ENCODE measurements at places on chromosomes 11 and 22.

DNA sequence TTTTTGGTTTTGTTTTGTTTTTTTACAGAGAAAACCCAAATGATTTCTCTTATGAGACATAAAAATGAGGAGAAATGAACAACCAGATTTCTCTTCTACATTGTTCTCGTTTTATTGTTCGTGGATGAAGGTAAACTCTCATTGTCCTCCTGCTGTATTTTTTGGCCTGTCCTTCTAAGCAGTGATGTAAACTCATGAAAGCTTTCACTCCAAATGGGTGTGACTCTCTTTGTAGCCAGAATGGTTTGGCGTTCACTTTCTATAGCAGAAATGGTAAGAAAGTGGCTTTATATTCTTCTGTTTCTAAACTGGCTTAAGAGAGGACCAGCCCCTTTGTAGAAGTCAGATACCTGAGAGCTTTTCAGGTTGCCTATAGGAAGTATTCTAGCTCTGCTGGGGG lies 15.5 kb upstream of the BMAL1 start:
- no peak for DNase-seq

GRCh38 chr22:17910561-17911311 lies 113.6 kb downstream of the MICAL3 start:
- peak; percentile 91 for DNase-seq

DNA sequence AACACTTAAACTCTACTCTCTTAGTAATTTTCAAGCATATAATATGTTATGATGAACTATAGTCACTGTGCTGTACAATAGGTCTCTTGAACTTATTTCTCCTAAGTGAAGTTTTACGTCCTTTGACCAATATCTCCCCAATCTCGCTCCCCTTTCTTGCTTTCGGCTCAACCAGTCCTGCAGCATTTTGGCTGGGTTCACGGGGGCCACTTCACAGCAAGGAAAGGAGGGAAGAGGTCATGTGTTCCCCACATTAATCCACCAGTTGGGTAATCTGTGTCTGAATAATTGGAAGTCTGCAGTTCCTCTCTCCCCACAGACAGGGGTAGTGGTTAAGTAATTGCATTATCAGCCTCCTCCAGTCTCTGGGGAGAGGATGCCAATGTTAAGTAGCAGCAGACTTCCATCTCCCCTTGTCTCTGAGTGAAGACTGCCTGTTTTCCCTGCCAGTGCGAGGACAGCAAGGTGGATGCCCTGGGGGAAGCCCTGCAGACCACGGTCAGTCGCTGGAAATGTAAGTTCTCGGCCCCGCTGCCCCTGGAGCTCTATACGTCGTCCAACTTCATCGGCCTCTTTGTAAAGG lies 59.2 kb upstream of the CRTAM start:
- no peak for DNase-seq

DNA sequence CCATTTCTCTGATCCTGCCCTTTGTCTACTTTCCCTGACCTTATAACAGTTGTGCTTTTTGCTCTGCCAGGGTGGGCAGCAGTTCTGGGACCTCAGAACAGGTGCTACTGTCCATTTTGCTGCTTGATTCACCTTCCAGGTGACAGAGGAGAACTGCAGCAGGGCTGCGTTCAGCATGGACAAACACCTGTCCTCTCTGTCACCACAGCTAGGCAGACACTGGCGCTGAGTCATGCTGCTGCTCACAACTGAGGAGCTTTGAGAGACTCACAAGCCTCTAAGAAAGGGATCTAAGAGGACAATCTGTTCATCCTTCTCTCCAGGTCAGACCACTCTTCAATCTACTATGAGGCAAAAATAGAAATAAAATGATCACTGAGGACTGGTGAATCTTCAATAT lies 1144.5 kb upstream of the CCDC90B start:
- DNase-seq: no peak

DNA sequence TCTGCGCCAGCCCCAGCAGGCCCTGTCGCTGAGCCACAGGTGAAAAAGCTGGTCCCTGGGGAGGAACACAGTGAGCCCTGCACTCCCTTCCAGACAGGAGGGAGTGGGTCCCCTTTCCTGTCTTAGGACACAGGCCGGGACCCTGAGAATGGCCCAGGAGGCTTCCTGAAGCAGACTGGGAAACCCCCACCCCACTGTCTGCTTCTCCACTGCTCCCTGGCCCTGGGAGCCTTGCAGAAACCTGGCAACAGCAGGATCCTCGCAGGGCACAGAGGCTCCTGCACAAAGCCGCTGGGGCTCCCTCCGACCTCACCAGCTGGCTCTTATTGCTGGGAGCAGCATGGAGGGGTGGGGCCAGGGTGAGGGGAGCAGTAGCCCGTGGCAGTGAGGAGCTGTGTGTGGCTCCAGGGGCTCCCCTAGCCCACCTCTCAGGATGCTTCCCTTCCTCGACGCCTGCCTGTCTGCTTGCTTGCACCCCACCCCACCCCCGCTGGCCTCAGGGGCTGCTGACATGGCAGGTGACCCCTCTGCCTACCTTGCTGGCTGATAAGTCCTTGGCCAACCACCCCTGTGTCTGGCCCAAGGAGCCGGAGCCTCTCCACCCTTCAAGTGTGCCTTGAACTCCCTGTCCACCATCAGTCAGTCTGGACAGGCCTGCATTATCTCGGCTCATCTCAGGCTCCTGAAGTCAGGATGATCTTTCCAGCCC lies 72.1 kb upstream of the KCNQ1OT1 start:
- DNase-seq: no peak

- DNase-seq: no peak
Measured at GRCh38 chr11:12318791-12319438, 58.5 kb upstream of the PARVA start.

GRCh38 chr22:31081963-31082605 lies 966 bp downstream of the SMTN start:
- DNase-seq: no peak

- no peak for DNase-seq
Measured at GRCh38 chr11:118064956-118065355, 11.9 kb upstream of the TMPRSS4 start.

DNA sequence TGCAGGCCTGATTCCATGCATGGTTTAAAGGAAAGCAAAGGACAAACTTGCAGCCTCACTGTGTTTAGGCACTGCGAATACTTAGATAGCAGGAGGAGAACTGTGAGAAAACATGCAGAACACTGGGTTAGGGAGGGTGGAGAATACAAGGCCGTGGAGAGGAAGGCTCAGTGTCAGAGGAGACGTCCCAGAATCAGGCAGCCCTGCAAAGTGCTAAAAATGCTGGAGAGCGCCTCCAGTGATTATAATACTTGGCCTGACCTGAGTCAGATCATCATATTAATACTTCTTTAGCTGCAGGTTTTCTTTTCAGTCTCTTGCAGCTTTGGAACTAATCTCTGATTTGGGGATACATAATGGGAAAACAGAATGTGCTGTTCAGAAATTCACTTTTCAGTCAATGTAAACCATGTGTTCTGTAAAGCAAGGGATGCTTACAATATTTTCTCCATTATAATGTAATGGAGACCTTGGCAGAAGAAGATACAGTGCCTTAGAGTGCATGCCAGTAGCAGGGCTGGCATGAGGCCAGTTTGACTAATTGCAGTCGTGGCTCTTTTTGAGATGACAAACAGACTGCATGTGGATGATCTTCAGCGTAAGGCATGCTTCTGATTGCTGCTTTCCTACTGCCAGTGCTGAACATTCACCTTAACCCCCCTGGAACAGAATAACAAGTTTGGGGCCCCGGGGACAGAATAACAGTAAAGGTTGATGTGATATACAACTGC lies 16.8 kb downstream of the EXT2 start:
- DNase-seq: peak; percentile 62

GRCh38 chr22:35231585-35232084 lies 25.7 kb upstream of the HMGXB4 start:
- DNase-seq: no peak

- no peak for DNase-seq
Measured at GRCh38 chr11:3155691-3156258, 9.3 kb downstream of the OSBPL5 start.

DNA sequence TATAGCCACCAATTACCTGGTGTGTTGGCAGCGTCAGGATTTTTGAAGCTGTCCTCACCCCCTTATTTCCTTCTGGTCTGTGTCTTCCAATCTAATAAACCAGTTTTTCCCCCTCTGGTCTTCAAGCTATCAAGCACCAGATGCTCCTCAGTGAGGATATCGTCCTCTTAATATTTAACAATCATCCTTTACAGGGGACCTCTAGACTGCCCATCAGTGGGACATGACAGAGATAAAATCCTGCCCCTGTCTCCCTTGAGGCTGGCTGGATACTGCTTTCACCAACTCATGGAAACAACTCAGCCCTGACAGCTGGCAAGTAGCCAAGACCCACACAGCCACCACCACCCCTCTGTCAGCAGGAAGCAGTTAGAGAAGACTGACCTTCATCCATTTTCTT lies 421.0 kb upstream of the API5 start:
- no peak for DNase-seq

DNA sequence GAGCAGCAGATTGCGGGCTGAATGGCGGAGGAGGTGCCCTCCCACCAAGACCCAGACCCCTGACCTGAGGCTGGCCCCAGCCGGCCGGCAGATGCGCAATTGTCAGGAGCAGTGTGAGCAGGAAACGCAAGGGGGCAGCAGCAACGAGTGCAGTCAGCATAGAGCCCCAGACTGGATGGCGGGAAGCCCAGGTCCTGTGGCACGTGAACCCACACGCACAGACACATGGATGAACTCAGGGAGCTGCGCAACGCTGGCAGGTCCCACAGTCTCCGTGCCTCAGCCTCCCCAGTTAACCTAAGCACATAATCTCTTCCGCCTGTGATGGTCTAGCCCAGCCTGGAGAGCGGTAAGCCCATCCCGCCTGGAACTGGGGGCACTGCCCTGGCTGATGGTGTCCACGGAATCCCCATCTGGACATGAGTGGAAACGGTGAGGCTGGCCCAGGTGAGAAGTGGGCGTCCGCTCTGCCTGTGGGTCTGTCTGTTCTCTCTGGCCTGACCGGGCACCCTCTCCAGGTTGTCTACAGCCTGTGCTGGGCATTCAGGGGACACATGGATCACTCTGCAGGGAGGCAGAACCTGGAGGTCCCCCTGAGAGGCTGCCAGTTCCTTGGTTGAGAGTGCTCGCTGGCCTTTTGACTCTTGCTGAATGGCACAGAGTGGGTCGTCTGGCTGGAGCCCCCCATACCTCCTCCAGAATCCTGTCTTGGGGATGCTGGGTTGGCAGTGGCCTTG lies 626 bp upstream of the TBX10 start:
- DNase-seq: no peak

GRCh38 chr22:20885557-20886323 lies 26.9 kb downstream of the SNAP29 start:
- peak; percentile 81 for DNase-seq

- DNase-seq: no peak
Measured at GRCh38 chr22:36580846-36581245, 51.9 kb upstream of the EIF3D start.

DNA sequence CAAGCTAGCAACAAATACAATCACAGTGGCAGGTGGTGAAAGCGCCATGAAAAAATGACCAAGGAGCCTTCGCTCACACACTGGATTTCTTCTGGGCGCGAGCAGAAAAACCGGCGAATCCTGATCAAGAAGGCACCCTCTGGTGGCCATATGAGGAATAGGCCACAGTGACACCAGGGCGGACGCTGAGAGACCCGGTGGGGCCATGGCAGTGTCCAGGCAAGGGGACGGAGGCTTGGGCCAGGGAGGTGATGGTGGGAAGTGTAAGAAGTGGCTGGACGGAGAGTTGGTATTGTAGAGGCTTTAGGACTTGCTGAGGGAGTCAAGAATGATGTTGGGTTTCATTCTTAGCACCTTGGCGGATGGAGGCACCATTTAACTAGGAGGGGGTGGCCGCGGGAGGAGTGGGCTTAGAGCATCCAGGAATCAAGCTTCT lies 16.9 kb upstream of the RAC2 start:
- DNase-seq: peak; percentile 56

- DNase-seq: no peak
Measured at GRCh38 chr11:14499178-14499559, 442 bp downstream of the COPB1 start.

DNA sequence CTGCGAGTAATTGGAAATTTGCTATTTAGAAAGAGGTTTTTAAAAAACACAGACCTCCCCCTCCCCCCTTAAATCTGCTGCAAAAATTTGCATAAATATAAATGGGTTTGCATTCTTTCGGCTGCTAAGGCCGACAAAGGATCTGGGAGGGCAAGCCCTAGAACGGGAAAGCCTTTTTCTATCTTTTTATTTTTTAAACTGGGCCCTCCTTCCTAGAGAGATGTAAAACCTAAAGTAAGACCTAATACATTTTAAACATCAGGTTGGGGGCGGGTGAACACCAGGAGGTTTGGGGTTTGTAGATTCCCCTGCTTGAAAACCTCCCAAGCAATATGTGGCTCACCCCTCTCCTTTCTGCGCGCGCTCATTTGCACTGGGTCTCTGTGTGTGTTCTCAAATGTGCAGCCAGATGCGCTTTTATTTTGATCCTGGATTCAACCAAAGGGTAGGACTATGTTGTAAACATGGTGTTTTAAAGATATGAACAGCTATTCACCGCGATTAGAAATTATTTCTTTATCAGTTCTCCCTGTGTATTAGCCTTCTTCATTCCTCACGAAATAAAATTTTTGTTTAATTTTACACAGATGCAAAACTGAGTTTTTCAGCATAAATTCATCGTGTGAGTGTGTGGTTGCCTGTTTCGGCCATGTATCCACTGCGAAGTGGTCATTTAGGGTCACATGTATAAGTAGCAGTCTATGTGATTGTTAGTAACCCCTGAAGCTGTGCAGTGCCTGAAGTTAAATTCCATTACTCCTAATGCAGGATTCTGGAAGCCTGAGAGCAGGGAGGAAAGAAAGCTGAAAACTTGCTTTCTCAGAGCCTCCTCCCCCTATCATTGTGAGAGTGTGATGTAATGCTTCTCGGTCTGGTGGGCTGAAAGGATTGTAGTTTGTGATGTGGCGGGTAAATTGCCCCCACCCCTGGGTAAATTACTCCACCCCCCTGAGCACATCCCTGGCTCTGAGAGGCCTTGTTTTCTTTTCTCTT lies 988 bp downstream of the TNRC6B start:
- no peak for DNase-seq

DNA sequence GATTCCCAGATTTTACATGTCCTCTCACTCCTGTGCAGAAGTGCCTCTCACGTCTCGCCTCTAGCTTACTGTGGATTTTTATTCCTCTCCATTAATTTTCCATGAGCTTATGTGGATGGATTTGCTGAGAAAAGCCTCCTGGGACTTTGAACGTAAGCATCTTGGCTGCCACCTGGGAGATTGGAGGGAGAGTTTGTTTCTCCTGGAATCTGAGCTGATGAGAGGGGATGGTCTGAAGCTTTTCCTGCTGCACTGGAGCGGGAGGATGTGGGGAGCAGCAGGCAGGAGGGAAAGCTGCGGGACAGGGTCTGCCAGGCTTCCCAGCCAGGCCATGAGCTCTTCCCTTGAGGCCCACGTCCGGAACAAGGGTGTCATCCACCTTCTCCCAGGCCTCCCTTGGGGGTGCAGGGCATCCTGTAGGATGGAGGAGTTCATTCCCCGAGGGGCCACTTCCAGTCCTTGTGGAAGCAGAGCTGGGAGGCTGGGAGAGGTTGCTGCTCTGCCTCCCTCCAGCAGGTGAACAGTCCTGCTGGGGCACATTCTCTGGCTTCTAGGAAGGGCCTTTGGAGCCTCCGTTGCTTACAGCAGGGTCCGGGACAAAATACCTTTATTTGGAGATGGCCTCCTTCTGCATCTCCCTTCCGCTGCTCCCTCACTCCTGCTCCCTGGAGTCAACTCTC lies 3.6 kb upstream of the SHANK2 start:
- DNase-seq: no peak

Measured in heart left ventricle (tissue), 16 donors.